M059J (cell line): ENCODE measurements at places on chromosomes 13 and 19.

GRCh38 chr19:18419195-18419698 lies at the start of gene SSBP4:
Gene SSBP4, plus strand, starts transcription at chr19:18419398. Its CDS starts 251 bp downstream, at chr19:18419649.
- DNase-seq: peak; percentile 69

DNA sequence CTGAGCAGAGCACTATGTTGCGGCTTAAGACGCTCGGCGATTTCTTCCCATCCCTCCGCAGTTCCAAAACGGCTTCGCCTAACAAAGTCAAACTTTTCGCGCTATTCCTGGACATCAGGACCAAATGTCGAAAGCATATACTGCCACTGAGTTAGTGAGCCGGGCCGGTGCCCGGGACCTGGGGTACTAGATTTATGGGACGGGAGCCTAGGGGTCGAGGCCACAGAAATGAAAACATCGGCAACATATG lies 699 bp downstream of the RCBTB2 start:
- peak; percentile 47 for DNase-seq

GRCh38 chr13:25738342-25739196 lies 313.2 kb downstream of the SHISA2 start:
- DNase-seq: peak; percentile 83

DNA sequence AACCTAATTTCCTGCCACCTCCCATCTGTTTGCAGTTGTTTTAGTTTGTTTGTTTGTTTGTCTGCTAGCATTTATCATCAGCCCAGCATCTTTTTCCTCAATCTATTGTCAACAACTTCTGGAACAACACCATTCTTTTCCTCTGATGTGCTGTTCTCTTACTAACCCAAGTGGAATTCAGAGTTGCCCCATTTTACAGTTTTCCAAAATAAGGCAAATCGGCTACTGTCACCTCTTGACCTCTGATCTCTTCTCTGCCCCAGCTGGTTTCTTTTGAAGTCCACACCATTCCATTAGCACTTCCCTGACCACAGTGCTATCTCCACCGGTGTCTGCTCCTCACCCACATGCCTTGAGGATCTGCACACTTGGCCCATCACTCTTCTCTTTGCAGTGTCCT lies 102.4 kb downstream of the EFNB2 start:
- no peak for DNase-seq

- no peak for DNase-seq
These were observed 126.4 kb downstream of the SPRY2 start for GRCh38 chr13:80214521-80214991.

DNA sequence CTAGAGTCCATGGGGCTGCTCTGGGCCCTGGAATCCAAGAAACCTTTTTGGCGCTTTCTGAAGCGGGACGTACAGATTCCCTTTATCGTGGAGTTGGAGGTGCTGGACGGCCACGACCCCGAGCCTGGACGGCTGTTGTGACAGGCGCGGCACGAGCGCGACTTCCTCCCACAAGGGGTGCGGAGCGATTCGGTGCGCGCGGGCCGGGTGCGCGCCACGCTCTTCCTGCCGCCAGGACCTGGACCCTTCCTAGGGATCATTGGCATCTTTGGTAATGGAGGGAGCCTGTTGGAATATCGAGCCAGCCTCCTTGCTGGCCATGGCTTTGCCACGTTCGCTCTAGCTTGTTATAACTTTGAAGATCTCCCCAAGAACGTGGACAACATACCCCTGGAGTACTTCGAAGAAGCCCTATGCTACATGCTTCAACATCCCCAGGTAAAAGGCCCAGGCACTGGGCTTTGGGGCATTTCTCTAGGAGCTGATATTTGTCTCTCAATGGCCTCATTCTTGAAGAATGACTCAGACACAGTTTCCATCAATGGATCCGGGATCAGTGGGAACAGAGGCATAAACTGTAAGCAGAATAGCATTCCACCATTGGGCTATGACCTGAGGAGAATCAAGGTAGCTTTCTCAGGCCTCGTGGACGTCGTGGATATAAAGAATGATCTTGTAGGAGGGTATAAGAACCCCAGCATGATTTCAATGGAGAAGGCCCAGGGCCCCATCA lies 3.5 kb upstream of the ZFP82 start:
- peak; percentile 25 for DNase-seq

GRCh38 chr13:113628291-113629270 lies 29.4 kb downstream of the ATP4B start:
- no peak for DNase-seq

- DNase-seq: no peak
These were observed 61.9 kb downstream of the LHFPL6 start for GRCh38 chr13:39540929-39541605.

- DNase-seq: no peak
These were observed 26.6 kb upstream of the CALM3 start for GRCh38 chr19:46574533-46574932.

GRCh38 chr19:12766051-12766521 lies 9.3 kb downstream of the HOOK2 start:
- DNase-seq: peak; percentile 64

GRCh38 chr19:35692010-35692409 lies 12.3 kb upstream of the ZBTB32 start:
- no peak for DNase-seq

DNA sequence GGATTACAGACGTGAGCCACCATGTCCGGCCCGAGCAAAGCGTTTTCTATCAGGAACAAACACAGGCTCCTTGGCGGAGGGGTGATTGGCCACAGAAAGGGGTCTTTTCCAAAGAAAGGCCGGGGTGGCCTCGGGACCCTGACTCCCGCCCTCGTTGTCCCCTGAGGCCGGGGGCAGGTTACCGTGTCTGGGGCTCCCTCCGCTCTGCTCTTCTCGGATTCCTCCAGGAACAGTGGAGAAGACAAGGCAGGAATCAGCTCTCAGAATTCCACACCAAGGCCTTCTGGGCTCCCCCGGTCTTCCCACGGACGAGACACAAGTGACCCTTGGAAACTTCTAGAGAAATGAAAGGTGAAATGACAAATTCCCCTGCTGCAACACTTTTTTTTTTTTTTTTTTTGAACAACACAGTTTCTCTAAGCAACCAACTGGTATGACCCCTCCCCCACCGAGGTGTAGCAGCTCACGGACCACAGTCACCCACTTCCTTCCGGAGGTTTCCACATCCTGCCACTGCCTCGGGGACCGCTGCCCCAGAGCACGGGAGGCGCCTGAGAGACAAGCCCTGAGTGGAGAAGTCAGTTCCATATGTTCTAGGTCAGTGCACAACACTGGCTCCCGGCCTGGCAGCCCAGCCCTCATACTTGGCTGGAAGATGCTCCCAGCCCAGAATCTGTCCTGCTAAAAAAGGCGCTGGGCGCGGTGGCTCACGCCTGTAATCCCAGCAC lies 11.0 kb downstream of the MOB3A start:
- peak; percentile 72 for DNase-seq

DNA sequence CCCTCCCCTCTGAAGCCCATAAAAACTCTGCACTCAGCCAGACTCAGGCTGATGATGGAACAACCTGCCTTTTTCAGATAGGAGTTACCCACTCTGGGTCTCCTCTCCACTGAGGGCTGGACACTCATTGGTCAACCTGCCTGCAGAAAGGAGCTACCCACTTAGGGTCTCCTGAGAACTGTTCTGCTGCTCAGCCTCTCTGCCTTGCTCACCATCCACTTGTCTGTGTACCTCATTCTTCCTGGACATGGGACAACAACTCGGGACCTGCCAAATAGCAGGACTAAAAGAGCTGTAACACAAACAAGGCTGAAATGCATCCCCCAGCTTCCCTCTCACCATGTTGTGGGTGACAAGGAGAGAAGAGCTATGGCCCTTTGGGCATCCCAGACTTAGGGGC lies 18.4 kb upstream of the RCBTB2 start:
- no peak for DNase-seq

DNA sequence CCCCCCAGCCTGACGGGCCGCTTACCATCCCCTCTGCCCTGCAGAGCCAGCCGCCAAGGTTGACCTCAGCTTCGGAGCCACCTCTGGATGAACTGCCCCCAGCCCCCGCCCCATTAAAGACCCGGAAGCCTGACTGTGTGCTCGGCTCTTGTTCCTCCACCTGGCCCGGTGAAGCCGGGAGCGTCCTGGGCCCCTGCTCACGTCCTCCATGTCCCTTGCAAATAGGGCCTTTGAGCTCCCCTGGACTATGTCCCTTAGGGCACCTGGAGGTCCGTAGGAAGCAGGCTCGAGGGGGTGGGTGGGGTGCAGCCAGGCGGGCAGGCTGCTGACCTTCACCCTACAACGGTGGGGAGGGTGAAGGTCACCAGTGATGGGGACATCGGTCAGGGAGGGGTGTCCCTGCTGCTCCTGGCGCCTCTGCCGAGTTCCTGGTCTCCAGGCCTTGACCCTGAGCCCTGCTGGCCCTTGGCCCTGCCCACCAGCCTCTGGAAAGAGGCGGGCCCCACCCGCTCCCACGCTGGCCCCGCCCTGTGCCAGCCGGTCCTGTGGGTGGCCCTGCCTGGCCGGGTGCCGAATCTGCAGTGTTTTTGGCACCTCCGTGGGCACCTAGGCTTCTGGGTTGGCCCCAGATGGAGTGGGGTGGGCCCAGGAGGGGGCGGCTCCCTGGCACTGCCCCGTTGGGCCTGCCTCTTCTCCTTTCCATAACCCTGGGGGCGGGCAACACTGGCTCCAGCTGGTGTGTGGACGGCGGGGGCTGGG lies 3.3 kb downstream of the ATP5F1D start:
- DNase-seq: no peak

GRCh38 chr13:103062079-103062478 lies 4.1 kb downstream of the SLC10A2 start:
- DNase-seq: no peak

GRCh38 chr13:50168786-50169185 lies 153.5 kb downstream of the KCNRG start:
- no peak for DNase-seq

DNA sequence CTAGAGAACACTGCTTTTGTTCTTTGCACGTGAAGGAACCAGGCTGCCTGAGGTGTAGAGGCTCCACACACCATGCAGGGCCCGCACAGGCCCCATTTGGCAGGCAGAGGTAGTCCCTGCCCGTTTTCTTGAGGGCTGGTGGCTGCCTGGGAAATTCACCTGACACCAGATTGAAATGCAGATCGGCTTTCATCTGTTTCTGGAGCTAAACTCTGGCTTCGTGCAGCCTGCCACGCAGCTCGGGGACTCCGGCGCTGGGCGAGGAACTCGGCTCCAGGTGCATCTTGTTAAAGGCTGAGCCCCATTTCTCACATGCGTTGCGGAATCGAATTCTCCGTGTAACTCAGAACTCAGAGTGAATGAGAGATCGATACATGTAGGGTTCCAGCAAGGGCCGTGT lies 37.7 kb downstream of the ATP11A start:
- DNase-seq: no peak

GRCh38 chr13:41802043-41802683 lies 158.7 kb downstream of the VWA8 start:
- DNase-seq: peak; percentile 35

- no peak for DNase-seq
These were observed 1.1 kb downstream of the TSC22D1 start for GRCh38 chr13:44575035-44575434.

DNA sequence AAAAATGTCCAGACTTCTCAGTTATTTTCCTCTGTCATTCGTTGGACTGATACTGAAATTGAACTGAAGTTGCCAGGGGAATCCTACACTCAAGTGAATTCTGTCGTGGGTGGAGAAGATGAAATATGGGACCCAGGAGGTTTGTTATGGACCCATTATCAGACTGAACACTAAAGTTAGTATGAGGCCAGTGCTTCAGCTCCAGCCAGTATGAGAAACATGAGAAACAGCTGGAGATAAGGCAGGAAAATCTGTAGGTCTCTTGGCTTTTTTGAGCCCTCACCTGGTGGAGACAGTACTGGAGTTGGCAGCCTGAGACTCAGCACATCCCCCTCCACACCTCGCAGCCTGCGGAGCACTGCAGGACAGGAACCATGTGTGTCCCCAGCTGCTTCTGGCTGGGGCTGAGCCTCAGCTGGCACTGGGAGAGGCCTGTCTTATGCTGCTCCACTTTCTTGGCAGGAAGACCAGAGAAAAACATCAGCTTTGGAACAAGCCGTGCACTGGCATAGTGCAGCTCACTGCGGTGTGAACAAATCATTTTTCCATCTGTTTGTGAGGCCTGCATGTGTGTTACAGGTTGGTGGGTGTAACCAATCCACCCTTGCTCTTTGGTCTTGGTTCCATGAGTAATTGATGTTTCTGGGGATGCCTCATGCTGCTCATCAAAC lies 641.0 kb downstream of the FGF9 start:
- DNase-seq: no peak

- no peak for DNase-seq
These were observed 21.6 kb upstream of the NAA16 start for GRCh38 chr13:41289463-41289881.

- DNase-seq: no peak
These were observed 10.8 kb downstream of the PRR36 start for GRCh38 chr19:7863157-7863970.

DNA sequence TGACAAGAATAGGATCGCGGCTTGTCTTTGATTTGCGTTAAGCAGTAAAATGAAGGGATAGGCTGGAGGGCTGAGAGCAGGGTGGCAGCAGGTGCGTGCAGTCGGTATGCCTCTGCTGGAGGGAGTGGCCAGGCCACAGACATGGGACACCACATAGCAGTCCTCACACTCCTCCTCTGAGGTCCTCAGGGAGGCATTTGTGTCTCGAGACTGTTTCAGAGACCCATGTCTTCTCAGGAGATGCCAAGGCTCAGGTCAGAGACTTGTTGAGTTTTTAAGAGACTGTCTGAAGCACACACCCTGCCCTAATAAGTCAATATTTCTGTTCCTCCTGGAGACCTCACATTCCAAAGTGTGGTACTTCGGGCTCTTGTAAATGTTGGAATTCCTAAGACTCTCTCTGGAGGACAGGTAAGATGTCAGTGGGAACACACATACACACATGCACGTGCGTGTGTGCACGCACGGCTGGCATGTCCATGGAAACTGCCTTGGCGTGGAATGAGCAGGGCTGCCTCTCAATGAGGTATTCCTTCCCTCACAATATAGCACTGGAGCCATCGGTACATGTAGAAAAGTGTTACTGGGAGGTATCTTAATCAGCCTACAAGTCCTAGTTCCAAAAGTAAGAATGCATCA lies 46.4 kb downstream of the COL4A2 start:
- DNase-seq: no peak

DNA sequence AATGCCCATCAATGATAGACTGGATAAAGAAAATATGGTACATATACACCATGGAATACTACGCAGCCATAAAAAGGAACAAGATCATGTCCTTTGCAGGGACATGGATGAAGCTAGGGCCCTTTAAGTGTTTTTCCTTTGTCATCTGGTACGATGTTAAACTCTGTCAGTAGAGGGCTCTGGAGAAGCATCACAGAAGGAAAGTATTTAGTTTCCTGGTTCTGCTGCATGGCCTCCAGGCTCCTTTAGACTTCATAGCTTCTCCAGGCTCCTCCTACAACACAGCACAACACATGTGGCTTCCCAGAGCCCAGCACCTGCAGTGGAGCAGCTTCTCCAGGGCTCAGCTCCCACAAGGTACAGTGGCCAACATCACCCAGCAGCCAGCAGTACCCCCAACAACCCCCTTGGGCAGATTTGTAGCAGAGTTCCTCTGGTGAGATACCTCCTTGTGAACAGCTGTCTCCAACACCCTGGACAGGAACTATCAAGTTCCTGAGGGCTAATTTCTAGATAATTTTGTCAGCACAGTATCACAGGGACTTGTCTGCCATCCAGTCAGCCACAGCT lies 63.4 kb downstream of the KCTD12 start:
- DNase-seq: peak; percentile 60
